OCI-M1 (cell line): ENCODE measurements at places on chromosomes 11 and 22.
A peak's percentile ranks its signal among the peaks of the same experiment; 100 is the strongest.

DNA sequence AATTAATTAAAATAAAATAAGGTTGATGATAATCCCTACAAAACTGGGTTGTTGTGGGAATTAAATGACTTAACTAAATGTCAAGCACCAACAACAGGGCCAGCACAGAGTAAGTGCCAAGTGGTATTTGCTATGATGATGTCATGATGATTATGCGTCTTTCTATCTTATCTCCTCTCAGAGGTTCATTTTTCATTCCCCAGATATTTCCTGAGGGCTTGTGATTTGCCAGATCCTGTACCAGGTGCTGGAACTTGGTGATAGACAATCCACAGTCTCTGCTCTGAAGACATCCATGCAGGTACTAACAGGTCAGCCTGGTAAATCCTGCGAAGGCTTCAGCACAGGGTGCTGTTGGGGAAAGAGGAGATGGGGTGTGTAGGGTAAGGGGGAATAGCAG is 8.1 kb upstream of the MYH9 start:
- DNase-seq, result peak; percentile 47

DNA sequence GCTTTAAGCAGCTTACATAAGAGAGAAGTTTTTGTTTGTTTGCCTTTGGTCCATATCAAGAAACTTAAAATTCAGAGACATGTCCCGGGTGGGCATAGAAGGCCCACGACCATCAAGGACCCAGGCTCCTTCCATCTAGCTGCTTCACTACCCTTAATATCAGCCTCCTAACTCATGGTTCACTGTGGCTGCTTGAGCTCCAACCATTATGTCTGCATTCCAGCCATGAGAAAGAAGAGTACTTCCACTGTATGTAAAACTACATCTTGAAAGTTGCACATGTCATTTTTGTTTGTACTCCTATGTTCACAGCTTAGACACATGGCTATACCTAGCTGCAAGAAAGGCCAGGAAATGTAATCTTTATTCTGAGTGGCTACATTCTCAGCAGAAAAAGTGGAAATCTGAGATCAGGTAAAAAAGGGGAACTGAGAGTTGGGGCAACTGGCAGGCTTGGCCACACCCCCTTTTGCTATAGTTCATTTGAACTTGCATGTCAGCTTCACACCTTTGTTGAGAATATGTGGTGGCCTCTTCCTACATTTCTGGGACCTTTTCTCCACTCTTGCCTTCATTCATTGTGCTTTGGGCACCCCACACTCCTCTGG is 81.3 kb upstream of the TP53I11 start:
- peak; percentile 5 for DNase-seq

DNA sequence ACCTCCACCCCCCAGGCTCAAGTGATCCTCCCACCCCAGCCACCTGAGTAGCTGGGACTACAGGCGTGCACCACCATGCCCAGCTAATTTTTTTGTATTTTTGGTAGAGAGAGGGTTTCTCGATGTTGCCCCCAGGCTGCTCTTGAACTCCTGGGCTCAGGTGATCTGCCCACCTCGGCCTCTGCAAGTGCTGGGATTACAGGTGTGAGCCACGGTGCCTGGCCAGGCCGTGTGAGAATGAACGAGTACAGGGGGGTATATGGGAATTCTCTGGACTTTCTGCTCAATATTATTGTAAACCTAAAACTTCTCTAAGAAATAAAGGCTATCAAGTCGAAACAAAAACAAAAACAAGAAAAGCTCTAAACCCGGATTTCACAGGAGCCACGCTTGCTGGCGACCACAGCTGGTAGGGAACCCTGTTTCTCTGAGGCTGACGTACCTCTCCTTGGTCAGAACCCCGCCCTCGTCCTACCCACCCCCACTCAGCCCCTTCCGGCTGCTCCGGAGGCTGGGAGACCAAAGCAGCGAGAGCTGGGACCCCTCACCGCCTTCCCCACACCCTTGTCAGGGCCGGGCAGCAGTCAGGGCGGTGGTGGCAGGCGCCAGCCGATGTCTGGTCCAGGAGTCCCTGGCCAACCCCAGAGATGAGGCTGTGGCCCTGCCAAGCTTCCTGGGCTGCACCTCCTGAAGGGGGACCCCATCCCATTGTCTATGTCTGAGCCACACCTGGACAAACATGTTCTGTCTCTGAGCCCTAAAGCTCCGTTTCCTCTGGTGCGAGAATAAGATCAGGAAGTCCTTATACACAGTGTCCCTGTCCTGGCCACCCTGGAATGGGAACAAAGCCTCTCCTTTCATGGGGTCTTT is 52.1 kb downstream of the LINC01488 start:
- DNase-seq, result no peak

GRCh38 chr22:49536571-49537131 is 291.0 kb downstream of the BRD1 start:
- DNase-seq, result no peak

- no peak for DNase-seq
Measured at GRCh38 chr11:68355471-68355870, 43.1 kb downstream of the LRP5 start.

- DNase-seq, result no peak
Measured at GRCh38 chr11:27218421-27219038, 144.5 kb downstream of the CCDC34 start.

GRCh38 chr11:21148376-21148775 is 479.0 kb downstream of the NELL1 start:
- no peak for DNase-seq
